NCI-H1092 treated with DMSO at 0.1 percent for 48 hours (cell line): ENCODE measurements at places on chromosomes 12 and 14.

- DNase-seq, result peak; percentile 26
Measured at GRCh38 chr14:23366426-23366921, 1.5 kb upstream of the EFS start.

GRCh38 chr12:5071496-5071895 is 27.8 kb downstream of the KCNA5 start:
- DNase-seq, result peak; percentile 9

DNA sequence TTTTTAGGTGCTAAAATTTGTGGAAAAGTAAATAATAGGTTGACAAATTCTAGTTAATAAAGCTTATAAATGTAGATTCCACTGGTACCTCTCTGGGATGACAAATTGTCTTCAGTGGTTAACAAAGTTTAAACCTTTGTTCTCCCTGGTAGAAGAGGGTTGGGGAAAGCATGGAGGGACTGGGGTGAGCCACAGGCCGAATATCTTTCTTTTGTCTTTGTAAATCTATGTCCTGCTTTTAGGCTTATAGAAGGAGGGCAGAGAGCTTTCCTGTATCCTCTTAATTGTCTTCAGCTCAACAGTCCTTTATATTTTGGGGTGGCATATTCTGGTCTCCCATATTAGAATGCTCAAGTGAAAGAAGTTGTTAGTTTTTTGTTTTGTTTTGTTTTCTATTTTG is 142.2 kb upstream of the CNOT2 start:
- no peak for DNase-seq

- no peak for DNase-seq
Measured at GRCh38 chr14:61499991-61500390, 178.6 kb downstream of the PRKCH start.

DNA sequence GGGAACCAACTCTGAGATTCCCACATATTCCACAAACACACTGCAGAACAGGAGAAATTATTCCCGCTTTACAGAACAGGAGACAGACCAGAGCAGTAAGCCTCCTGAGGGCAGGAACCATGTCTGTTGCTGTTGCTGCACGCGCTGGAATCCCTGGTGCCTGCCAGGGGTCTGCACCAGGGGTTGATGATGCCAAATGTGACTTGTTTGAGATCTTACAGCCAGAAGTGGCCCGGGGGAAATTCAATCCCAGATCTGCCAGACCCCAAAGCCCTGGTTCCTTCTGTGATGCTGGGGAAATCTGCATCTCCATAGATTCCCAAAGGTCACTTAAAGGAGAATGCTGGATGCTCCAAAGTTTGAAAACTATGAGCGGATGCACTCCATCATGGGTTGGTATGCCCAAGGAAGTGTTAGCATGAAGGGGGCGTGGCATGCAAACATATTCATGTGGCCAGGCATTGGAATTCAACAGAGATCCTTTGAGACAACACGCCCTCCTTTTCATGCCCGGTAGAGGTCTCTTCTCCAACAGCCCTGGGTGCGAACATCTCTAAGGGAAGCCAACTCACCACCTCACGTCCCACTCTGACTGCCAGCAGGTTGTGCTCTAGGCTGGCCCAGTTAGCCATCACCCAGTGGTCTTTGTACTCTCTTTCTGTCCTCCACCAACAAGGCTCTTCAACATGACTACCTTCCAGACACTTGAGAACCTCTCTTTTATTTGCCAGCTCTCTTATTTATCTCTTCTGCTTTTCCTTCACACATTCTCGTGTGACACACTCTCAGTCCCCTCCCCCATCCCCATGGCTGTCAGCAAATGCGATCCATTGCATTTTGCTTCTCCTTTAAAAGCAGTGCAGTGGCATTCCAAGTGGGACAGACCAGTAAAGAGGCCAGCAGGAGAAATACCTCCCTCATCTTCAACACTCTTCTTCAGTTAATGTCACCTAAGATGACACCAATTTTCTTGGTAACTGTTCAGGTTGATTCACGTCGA is 131.3 kb downstream of the ZFP36L1 start:
- DNase-seq, result no peak

- DNase-seq, result no peak
Measured at GRCh38 chr12:124501827-124502226, 65.6 kb downstream of the NCOR2 start.

GRCh38 chr12:122437656-122438121 is 15.2 kb upstream of the CLIP1 start:
- peak; percentile 56 for DNase-seq

- DNase-seq, result no peak
Measured at GRCh38 chr14:74579447-74580274, 32.4 kb downstream of the LTBP2 start.

DNA sequence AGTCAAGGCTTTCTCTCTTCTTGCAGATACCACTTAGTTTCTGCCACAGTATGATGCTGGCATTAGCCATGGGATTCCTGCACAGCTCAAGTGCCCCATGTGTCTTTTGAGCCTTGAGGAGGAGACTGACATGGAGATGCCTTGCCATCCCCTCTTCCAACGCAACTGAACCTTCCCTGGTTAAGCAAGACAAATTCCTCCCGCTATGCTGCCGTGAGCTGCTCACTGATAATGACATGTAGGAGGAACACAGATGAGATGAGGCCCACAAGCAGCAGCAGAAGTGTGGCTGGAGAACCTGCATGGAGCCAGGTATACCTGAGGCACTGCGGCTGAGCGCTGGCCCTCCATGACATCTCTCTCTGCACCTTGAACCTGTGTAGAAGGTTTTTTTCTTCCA is 15.4 kb upstream of the PPP1R1A start:
- no peak for DNase-seq

GRCh38 chr12:33770652-33771051 is 251.6 kb upstream of the ALG10 start:
- no peak for DNase-seq

GRCh38 chr12:48129376-48129775 is 10.2 kb downstream of the PFKM start:
- DNase-seq, result no peak

DNA sequence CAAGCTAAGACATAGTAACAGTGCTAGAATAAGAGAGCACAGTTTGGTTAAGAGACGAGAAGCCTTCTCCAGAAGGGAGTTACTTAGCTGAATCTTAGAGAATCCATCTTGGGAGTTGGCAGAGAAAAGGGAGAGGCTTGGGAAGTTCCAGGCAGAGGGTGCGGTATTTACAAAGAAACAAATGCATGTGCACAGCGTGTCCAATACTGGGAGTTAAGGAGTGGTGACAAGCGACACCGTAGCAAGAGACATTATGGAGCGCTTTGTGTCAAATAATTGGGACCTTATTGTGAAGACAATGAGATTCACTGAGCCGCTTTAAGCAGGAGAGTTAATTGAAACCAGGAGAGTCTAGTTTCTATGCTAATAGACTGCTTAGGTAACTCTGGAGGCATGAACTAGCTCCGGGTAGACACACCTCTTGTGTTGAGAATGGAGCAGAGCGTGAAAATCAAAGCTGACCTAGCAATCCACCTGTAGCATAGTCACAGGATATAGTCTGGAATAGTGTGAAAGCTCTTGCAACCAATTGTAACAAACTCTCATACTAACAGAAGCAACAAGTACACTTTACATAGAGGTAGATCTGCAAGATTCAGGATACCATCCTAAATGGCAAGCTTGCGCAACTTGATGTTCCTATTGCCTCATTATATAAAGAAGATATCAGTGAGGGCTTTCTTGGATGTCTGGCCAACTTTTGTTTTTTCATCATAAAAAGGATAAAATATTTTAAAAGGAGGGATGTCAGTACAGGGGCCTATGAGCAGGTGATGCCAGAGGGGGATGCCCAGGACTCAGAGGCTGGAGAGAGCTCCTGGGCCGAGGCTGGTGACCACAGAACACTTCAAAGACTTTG is 5.3 kb downstream of the ALDH1L2 start:
- no peak for DNase-seq

- DNase-seq, result no peak
Measured at GRCh38 chr14:58629281-58629680, 8.5 kb upstream of the DACT1 start.

- DNase-seq, result peak; percentile 71
Measured at GRCh38 chr14:88791629-88792472, 902 bp downstream of the EML5 start.

GRCh38 chr14:50620341-50620740 is 47.8 kb downstream of the SAV1 start:
- no peak for DNase-seq

DNA sequence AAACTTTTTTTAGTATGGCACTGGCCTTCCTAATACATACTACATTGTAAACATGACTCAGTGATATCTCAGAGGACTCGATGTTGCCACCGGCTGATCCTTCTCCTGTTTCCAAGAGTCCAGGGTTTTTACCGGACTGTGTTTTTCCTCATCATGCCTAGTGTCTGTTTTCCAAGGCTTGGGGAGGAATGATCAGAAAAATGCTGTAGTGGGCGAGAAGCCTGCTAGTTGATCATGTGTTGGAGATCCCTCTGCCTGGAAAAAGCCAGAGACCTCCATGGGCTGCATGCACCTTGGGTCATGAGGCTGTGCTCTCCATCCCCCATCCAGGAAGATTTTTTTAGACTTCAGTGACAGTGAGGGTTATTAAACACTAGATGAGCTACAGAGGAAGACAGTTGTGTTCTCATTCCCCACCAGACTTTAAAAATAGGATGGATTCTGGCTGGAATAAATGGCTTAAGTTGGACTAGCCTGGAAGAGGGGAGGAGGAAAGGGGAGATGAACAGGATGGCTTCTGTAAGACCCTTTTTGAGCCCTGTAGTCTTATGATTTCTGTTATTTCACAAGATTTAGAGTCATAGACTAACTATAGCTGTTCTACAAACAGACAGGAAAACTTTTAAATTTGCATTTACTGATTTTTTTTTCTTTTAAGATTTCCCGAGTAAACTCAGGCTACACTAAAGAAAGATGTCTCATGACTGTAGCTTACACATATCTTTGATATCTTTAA is 145.7 kb downstream of the SAMD4A start:
- no peak for DNase-seq

- no peak for DNase-seq
Measured at GRCh38 chr12:53123578-53124351, 20.5 kb downstream of the SOAT2 start.

GRCh38 chr14:95614349-95614748 is 71.9 kb upstream of the TCL1B start:
- no peak for DNase-seq

GRCh38 chr12:108315486-108316105 is 23.5 kb downstream of the CMKLR1 start:
- no peak for DNase-seq

GRCh38 chr14:88614218-88614907 is 51.5 kb downstream of the ZC3H14 start:
- no peak for DNase-seq
